NCI-H1694 treated with DMSO at 0.1 percent for 48 hours (cell line): ENCODE measurements at places on chromosomes 2 and 18.
A peak's percentile ranks its signal among the peaks of the same experiment; 100 is the strongest.

GRCh38 chr2:157376041-157376440 is 50.4 kb upstream of the ERMN start:
- no peak for DNase-seq

DNA sequence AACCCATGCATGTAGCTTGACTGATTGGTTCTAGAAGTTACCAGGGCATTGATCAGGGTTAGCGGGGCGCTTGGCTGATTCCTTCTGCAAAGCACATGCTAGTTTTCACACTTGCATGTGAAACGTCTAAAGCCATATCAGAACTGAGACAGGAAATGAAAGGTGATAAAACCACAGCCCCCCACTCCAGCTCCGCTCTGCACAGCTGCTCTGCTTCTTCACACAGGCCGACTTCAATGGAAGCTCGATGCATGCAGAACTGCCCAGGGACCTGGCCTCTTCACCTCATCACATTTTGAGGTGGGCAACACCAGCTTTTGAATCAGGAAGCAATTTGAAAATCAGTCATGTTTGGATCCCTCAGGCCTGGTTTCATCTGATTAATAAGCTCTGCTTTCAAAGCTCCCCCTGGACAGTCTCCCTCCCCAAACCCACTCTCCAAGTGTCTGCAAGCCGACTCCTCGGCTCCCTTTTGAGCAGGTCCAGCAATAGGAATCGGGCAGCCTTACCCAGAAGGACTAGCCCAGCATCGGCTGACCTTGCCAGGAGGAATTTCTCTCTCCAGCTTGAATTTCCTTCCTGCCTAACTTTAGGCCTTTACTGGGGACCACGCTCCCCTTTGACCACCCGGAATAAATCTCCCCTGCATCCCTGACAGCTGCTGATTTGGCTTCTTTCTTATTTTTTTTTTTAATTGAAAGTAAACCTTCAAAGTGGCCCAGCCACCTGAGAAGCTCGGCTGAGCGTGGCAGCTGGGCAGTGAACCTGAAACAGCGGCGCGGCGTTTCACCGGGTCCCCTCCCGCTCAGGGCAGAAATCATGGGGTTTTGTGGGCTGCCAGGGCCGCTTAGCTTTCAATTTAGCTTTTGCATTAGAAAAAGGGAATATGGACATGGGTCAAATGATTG is 31.7 kb downstream of the HRH4 start:
- DNase-seq = no peak

DNA sequence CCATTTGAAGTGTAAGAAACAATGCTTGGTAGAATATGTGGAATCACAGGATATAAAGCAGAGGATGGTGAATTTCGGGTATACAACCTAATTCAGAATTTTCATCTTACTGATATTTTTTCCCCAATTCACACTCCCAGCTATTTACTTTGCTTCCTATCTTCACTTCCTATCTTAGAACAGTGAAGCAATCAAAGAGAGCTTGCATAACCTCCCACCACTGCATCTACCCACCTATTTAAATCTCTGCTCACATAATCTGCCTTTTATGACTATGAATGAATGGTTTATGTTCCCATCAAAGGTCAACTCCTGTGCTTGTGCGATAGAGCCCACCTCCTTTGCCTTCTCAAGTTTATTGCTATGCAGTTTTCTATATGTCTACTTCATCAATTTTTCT is 3.3 kb downstream of the RMDN2 start:
- DNase-seq = no peak

GRCh38 chr2:216683846-216684245 is 11.5 kb downstream of the IGFBP5 start:
- peak; percentile 38 for DNase-seq

- DNase-seq = no peak
Observed at GRCh38 chr2:229098801-229099200, 172.3 kb downstream of the PID1 start.

- no peak for DNase-seq
Observed at GRCh38 chr18:24346254-24346653, 51.4 kb downstream of the OSBPL1A start.

- no peak for DNase-seq
Observed at GRCh38 chr2:195520671-195521155, 136.3 kb upstream of the SLC39A10 start.

- no peak for DNase-seq
Observed at GRCh38 chr2:240143276-240143675, 2.8 kb upstream of the OTOS start.

GRCh38 chr18:39647627-39648534 is 2082.3 kb upstream of the CELF4 start:
- DNase-seq = no peak

GRCh38 chr2:6524691-6525474 is 340.8 kb downstream of the CMPK2 start:
- no peak for DNase-seq

- peak; percentile 15 for DNase-seq
Observed at GRCh38 chr18:72846736-72847533, 20.9 kb downstream of the NETO1 start.

GRCh38 chr2:202046572-202046971 is 12.9 kb downstream of the FZD7 start:
- no peak for DNase-seq

- no peak for DNase-seq
Observed at GRCh38 chr2:58957188-58957840, 716.2 kb upstream of the FANCL start.

DNA sequence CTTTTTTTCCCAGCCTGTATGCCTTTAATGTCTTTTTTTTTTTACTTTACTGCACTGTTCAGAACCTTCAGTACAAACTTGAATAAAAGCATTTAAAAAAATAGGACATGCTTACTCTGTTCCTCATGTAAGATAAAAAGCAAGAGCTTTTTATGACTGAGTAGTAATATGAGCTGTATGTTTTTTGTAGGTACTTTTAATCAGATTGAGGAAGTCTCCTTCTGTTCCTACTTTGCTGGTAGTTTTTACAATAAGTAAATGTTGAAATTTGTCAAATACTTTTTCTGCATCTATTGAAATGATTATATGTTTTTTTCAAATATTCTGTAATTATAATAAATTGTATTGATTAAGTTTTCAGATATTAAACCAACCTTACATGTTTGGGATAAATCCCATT is 189.8 kb downstream of the FAM210A start:
- DNase-seq = no peak

- no peak for DNase-seq
Observed at GRCh38 chr2:1965726-1966125, 221.4 kb upstream of the PXDN start.

DNA sequence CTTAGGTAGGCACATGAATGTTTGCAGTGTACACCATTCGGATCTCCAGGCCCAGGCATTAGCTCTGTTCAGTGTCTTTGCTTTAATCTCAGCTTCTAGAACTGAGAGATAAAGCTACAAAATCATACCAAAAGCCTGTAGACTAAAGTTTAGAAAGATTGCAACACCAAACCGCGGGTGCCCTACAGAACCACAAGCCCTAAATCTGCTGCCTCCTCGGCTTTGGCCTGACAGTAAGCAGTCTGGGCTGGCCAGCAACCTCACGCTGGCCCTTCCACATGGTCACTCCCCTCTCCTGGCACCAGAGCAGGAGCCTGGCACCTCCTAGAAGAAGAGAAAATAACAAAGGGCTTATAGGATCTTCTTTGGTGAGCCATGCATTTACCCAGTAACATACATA is 8.9 kb upstream of the OSR1 start:
- no peak for DNase-seq

GRCh38 chr2:108553209-108553919 is 19.1 kb downstream of the LIMS1 start:
- no peak for DNase-seq

DNA sequence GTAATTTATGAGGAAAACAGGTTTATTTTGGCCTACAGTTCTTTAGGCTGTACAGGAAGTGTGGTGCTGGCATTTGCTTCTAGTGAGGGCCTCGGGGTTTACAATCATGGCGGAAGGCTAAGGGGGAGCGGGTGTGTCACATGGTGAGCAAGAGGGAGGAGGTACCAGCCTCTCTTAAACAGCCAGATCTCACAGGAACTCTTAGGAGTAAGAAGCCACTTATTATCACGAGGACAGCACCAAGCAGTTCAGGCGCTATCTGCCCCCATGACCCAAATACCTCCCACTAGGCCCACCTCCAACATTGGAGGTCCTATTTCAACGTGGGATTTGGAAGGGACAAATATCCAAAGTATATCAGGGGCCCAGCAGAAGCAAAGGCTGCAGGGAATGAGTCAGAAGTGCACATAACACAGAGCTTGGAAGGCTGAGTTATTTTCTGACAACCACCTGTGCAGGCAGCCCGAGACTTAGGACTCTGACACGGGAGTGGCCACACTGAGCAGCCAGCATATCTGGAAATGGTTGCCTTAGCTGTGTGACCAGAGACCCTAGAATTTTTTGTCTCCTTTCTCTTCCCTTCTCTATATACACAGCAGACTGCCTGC is 170.9 kb downstream of the PRPF40A start:
- DNase-seq = no peak

DNA sequence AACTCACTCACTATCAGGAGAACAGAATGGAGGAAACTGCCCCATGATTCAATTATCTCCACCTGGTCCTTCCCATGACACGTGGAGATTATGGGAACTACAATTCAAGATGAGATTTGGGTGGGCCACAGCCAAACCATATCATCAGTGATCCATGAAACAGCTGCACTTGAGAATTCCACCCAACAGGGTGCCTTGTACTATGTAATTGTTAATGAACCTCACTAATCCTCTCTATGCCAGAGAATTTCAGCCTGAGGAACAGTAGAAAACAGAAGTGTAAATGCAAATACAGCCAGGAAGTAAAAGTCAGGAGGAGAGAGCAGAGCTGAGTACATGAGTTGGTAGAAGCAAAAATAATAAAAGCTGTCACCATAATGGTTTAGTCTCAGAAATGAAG is 261.4 kb downstream of the EPHA4 start:
- no peak for DNase-seq

- no peak for DNase-seq
Observed at GRCh38 chr18:42459873-42460272, 504.8 kb downstream of the PIK3C3 start.

GRCh38 chr2:20144861-20145260 is 80.1 kb downstream of the SDC1 start:
- DNase-seq = no peak

DNA sequence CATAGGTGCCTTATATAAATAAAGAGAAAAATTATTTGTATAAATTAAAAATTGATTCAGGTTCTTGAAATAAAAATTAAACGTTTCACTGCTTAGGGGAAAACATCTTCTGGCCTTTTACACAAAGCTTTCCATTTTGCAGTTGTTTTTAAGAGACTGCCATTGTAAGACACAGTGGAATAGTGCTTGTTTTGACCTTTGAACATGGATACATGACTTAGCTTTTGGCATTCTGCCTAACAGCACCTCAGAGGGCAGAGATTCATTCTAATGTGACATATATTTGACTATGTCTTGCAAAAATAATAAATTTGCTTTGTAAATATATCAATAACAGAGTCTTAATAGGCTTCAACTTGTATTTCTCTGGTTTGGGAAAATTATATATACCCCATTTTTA is 142.1 kb downstream of the SLC4A10 start:
- DNase-seq = no peak

DNA sequence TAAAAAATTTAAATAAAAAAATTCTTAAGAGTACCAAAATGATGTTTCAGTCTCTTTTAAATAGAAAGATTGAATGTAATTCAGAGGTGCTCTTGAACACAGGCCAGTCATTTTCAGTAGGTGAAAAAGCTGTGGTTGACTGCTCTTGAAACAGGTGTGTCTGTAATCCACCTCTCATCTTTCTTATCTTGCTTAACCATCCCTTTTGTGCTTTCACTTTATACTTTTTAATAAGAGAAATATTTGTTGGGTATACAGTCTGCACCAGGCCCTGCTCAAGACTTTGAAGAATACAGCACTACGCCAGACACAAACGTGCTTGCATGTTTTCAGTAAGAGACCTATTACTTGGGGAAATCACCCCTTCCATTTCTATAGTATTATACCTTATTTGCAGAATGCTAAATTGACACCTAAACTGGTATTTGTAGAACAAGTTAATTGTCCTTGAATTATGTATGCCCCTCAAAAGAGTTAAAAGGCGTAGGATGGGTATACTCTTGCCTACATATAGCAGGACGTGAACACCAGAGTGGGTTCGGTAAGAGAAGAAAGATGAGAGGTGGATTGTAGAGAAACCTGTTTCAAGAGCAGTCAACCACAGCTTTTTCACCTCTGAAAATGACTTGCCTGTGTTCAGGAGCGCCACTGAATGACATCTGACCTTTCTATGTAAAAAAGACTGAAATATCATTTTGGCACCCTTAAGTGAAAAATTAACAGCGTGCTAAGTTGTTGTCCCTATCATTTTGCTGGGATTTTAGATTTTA is 4.0 kb upstream of the RTN4 start:
- DNase-seq = no peak

DNA sequence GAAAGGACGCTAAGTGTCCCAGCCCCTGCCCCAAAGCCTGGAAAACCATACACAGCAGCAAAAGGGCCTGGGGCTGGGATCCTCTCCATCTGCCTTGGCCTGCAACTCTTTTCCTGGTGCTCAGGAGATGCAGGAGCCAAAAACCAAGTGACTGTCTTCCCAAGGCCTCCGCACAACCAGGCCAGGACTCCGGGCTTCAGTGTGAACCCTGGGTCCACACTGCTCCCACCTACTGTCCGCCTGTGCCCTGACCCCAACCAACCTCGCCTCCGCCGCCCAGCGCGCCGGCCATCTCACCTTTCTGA is 1.1 kb downstream of the FEV start:
- DNase-seq = no peak

DNA sequence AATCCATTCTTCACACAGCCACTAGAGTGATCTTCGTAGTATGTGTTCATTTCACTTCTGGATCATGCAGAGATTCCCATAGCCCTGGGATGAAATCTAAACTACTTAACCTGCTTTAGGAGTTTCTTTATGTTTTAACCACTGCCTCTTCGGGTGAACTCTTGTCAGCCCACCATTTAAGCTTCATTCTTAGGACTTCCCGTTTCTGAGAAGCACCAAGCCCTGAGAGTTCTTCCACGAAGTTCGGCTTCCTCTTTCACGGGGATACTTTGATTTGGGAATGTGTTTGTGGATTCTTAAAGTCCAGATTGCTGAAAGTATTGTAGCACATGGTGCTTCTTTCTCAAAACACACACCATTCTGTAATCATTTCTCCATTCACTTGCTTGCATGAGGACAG is 205.0 kb downstream of the UBE2E3 start:
- DNase-seq = no peak

- DNase-seq = no peak
Observed at GRCh38 chr18:10459587-10459986, 5.2 kb downstream of the APCDD1 start.

DNA sequence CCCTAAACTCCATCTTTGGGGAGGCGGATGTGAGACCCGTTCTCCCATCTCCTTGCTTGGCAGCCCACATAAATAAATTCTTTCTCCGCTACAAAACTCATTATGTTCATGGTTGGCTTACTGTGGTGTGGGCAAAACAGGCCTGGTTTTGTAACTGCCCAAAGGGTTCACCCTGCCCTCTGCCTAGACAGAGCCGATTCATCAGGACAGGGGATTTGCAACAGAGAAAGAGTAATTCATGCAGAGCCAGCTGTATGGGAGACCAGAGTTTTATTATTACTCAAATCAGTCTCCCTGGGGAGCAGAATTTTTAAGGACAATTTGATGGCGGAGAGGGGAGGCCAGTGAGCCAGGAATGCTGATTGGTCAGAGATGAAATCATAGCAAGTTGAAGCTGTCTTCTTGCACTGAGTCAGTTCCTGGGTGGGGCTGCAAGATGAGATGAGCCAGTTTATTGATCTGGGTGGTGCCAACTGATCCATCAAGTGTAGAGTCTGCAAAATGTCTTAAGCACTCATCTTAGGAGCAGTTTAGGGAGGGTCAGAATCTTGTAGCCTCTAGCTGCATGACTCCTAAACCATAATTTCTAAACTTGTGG is 8.4 kb upstream of the RNF125 start:
- no peak for DNase-seq
